ENCODE measurements at places on chromosomes 12 and 14. TPM values are rescaled to one million over a fixed set of nuclear protein-coding genes. Genes with fewer than 3 reads are reported as not detected.

The TC2N gene
- total RNA-seq, result 40.0 TPM

The CLEC14A gene
- 84.2 TPM for total RNA-seq

The CISTR gene
- not detected for total RNA-seq

The ST8SIA1 gene
- 0.13 TPM for total RNA-seq

The RHOJ gene
- 163 TPM for total RNA-seq

The PTMS gene
- total RNA-seq, result 43.3 TPM

The LHX5 gene
- total RNA-seq, result not detected

The ARHGEF40 gene
- total RNA-seq, result 8.3 TPM

The CLEC7A gene
- 0.26 TPM for total RNA-seq

The RAP1B gene
- 188 TPM for total RNA-seq

The HSPB8 gene
- 2.8 TPM for total RNA-seq

The TSPAN19 gene
- total RNA-seq, result 0.13 TPM

The GLRX5 gene
- total RNA-seq, result 41.7 TPM

The FOXN4 gene
- total RNA-seq, result not detected

The SCN8A gene
- total RNA-seq, result 0.38 TPM

The ZFHX2 gene
- total RNA-seq, result 0.13 TPM

The FIGNL2 gene
- total RNA-seq, result 0.39 TPM

The DERA gene
- total RNA-seq, result 49.7 TPM

The OTX2 gene
- not detected for total RNA-seq

The KRT74 gene
- total RNA-seq, result not detected

The RPS6KL1 gene
- 5.6 TPM for total RNA-seq

The MYRFL gene
- not detected for total RNA-seq

The NXPH4 gene
- not detected for total RNA-seq

The TAC3 gene
- not detected for total RNA-seq

The TOMM20L gene
- not detected for total RNA-seq

The TMPRSS12 gene
- not detected for total RNA-seq

The STAB2 gene
- total RNA-seq, result 71.1 TPM

The SPX gene
- not detected for total RNA-seq

The AICDA gene
- total RNA-seq, result not detected

The APOF gene
- not detected for total RNA-seq

The POLE2 gene
- 5.2 TPM for total RNA-seq

The AMDHD1 gene
- under 0.01 TPM for total RNA-seq

The GUCY2C gene
- not detected for total RNA-seq

The ALDH1L2 gene
- 0.13 TPM for total RNA-seq

The FSCB gene
- total RNA-seq, result not detected

Measured in dermis microvascular lymphatic vessel endothelial cell (primary cell).